ENCODE measurements at places on chromosomes 7 and 10.

- DNase-seq, result no peak
These were observed 70.1 kb downstream of the RNF216 start for GRCh38 chr7:5711409-5711808.

GRCh38 chr7:155557778-155558177 is 11.4 kb upstream of the CNPY1 start:
- no peak for DNase-seq

DNA sequence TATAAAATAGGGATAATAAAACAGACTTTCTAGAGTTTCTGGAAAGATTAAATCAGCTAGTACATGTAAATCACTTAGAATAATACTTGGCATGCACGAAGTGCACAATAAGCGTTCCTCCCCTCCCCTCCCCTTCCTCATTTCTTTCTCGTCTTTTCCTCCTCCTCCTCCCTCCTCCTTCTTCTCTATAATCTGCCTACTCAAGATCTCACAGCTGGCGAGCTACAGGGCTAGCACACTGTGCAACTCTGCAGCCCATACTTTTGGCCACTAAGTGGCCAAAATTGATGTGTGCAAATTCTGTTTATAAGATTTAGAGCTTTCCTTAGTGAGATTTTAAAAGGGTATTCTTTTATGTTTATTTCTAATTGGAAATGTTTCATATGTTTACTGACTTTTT is 565.3 kb downstream of the PHTF2 start:
- DNase-seq, result peak; percentile 30

GRCh38 chr7:99042957-99043356 is 101.0 kb downstream of the SMURF1 start:
- DNase-seq, result no peak

Measured in OCI-M1 (cell line).